NCI-H524 treated with DMSO at 0.1 percent for 48 hours (cell line): ENCODE measurements at places on chromosomes 16 and 17.

DNA sequence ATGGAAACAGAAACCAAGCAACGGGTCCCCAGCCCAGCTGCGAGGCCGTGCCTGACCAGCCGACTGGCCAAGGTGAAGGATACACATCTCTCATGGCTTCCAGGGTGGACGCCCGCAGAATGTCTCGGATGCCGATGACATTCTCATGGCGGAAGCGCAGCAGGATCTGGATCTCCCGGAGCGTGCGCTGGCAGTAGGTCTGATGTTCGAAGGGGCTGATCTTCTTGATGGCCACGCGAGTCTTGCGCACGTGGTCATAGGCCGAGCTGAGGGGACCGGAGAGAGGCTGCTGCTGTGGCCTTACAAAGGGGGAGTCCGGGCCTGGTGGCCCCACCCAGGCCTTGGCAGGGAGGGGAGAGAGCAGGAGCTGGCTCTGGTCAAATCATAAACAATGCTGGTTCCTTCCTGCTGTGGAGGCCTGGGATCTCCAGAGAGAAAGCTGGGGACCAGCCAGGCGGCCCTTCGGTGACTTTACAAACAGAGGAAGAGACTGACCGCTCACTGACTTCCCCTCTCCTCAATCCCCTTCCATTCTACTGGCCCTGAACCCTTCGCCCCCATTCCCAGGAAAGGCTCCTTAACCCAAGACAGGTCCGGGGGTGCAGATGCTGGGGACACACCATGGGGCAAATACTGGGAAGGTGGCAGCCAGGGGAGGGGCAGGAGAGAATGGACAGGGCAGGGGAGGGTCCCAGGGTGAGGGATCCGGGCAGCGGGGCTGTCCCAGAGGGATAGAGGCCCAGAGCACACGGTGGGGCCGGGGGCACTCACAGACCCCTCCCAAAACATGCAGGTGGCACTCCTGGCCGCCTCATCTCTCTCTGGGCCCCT, 1.1 kb downstream of the MAPK3 start:
- no peak for DNase-seq

- peak; percentile 39 for DNase-seq
These were observed 139.6 kb downstream of the CDK5R1 start for GRCh38 chr17:32626379-32626791.

DNA sequence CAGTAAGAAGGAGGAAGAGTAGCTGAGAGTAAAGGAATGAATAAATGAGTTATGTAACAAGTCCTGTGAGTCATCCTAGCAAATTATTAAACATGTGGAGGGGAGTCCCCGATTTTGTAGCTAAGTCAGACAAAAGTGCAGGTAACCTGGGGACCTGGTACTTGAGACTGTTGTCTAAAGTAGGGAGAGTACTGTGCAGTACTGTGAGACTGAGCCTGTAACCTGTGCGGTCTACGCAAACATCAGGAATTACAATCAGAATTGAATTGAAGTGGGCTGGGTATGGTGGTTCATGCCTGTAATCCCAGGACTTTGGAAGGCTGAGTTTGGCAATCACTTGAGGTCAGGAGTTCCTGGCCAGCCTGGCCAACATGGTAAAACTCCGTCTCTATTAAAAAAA, 35.7 kb downstream of the IKZF3 start:
- DNase-seq: no peak

DNA sequence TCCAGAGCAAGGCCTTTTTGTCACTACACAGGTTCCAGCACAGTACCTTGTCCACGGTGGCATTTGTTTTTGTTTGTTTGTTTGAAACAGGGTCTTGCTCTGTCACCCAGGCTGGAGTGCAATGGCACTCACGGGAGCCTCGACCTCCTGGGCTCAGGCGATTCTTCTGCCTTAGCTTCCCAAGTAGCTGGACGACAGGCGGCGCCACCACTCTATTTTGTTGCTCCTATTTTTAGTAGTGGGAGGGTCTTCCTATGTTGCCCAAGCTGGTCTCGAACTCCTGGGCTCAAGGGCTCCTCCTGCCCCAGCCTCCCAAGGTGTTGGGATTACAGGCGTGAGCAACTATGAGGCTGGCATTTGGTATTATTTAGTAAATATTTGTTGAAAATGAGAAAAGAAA, 10.3 kb downstream of the MRC2 start:
- DNase-seq: no peak

- DNase-seq: peak; percentile 88
These were observed 478.8 kb downstream of the NPIPA7 start for GRCh38 chr16:16857603-16858283.

GRCh38 chr16:6317934-6318333, 1014.7 kb upstream of the RBFOX1 start:
- no peak for DNase-seq

GRCh38 chr17:53722407-53722806, 100.3 kb upstream of the KIF2B start:
- no peak for DNase-seq

DNA sequence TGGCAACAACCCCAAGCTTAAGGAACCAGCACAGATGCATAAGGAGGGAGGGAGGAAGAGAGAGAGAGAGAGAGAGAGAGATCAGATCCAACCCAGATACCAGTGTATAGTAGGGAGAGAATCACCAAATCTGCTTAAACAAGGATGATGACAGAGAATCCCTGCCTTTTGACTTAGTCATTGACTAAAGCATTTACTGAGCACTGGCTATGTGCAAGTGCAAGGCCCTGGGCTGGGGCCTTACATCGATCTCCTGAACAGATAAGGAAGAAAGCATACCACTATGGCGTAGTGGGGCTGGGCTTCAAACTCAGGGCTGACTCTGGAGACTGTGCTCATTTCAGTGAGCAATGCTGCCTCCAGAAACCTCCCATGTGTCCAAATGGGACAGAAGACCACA, 15.8 kb downstream of the TSNAXIP1 start:
- DNase-seq: no peak

GRCh38 chr16:10971560-10971961, 27.2 kb downstream of the CLEC16A start:
- peak; percentile 46 for DNase-seq

DNA sequence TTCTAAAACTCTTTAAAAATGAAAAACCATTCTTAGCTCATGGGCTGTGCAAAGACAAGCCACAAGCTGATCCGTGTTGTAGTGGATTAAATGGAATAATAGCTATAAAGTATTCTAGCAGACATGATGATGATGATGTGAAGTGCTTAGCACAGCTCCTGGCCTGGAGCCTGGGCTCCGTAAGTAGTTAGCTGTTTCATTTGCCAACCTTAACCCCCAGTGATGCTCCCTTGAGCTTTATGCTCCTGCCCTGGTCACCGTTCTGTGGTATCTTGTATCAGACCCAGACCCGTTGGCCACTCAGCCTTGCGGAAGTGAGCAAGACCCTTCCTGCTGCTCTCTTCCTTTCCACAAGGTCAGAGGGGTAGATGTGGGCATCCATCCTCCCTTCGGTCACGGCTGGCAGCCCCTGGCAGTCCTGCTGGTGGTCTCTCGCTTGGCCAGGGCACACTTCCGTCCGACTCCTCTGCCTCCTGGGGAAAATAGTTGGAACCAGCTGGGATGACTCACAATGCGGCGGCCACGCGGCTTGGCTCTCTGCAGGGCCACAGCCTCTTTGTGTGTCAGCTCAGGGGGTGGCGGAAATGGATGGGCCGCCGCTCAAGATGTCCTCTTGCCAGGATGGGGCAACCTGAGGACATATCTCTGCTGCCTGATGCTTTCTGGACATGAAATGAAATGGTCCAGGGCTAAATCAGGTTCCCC, 79.1 kb downstream of the GPR139 start:
- no peak for DNase-seq

DNA sequence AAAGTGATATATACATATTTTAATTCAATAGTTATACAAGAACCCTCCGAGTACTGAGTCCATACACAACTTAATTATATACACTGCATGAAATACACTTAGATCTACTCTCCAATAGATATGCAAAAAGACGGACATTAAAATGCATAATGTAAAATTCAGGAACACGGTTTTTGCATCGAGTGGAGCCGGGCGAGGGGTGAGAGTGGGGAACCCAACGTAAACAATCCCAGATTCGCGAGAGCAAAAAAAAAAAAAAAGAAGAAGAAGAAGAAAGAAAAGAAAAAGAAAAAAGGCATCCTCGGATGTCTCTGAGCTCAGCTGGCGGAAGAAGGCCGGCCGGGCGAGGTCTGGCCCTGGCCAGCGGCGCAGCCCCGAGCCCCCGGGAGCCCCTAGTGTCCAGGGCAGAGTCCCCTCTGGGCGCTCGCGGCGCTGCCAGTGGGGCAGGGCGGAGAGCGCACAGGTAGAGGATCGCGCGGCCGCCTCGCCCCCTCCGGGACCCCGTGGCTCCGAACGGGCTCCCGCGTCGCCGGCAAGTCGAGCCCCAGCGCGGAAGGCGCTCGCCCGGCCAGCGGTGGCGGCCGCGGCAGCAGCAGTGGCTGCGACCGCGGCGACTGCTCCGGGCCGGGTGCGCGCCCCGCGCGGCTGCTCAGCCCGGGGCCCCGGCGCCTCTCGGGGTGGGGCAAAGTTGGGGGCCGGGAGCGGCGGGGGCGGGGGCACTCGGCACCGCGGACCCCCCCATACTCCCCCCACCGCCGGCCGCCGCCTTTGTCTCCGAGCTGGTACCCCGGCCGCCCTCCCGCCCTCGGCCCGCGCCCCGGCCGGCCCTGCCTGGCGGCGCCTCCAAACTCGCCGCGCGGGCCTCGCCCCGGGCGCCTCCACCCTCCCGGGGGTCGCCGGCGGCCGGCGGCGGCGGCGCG, 9.6 kb upstream of the ZFHX3 start:
- DNase-seq: no peak

DNA sequence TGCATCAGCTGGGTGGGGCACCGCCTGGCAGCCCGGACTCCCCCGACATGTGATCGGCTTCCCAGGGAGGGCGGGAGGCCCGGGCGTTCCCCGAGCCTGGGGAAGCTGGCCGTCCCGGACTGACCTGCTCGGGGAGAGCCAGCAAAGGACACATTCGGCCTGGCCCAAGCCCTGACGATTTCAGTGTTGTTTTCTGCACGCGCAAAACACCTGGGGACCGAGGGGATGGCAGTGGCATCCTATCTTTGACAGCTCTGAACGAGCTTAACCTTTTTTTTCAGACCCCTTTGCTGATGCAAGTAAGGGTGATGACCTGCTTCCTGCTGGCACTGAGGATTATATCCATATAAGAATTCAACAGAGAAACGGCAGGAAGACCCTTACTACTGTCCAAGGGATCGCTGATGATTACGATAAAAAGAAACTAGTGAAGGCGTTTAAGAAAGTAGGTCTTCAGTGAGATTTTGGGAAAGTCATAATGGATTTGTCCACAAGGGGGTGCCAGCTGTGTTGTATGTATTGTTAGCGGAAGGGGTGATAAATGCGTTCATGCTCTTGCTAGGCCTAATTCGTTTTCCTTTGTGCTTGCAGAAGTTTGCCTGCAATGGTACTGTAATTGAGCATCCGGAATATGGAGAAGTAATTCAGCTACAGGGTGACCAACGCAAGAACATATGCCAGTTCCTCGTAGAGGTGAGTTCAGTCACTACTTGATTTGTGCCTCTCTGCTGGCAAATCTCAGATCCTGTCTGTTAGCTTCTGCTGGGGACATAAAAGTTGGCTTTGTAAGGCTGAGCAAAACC, 1.0 kb downstream of the EIF1 start:
- DNase-seq: no peak

DNA sequence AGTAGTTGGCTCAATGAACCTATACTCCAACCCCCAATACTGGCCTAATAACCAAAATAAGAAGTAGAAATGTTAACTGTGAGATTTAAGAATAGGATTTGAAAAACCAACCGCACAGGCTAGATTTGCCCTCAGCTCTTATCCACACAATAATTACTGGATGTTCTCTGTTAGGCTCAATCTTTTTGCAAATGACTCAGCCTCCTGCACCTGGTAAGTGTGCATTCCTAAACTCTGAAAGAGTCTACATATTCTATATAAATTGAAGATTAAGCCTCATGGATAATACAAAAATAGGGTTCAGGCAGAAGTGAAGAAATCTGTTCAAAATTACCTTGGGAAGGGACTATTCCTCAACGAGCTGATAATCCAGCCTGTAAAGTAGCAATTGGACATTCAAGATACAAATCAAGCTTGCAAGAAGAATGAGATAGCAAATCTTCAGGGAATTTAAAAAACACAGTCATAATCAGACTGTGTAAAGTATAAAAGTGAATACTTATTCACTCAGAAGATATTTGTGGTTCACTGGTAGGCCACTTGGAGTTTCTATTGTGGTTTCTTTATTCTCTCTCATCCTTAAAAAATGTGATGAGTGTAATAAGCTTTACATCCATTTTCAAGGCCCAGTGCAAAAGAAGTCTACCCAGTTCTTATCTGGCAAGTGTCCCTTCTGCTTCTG, 931.9 kb upstream of the SOX9 start:
- DNase-seq: no peak

GRCh38 chr17:37720989-37721388, 23.9 kb downstream of the HNF1B start:
- DNase-seq: no peak
